ENCODE measurements at places on chromosomes 16 and 17. TPM values are rescaled to one million over a fixed set of nuclear protein-coding genes. Genes with fewer than 3 reads are reported as not detected.

DNA sequence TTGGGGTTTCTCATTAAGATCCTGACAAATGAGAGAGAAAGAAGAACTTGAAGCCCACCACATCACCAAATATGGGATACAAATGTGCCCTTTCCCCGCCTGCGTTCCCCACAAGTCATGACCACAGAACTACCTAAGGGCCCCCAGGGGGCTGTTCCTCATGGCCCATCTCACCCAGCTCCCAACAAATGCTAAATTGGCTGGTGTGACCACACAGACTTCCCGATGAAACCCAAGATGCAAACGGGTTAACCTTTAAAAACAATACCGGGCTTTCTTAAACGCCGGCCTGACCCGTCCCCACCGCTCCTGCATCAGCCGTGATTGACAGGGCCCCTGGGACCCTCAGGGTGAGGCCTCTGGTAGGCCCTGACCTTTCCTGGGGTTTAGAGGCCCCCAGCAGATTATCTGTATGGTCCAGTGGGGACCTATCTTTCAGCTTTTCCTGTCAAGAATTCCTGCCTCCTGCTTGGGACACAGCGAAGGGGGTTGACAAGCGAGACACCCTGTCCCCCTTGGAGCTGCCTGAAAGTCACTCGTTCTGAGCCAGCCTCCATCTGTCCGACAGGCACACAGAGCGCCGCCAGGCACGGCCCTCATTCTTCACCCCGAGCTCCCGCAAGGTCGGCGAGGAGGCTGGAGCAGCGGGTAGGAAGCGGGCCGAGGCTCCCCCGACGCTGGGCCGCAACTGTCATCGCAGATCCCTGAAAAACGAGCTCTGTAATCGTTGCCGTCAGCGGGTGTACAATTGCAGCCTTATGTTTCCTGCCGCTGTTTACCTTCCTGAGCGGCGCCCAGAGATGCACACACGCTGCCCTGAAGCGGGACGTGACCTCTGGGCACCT lies 300.1 kb downstream of the FOXL1 start:
- no peaks in the 10 kb centered on the region for H3K27me3 ChIP-seq
- no peak overlapping the region for H3K4me3 ChIP-seq

CSH2 gene
- total RNA-seq, result not detected

GRCh38 chr16:85430523-85431421 lies 182.3 kb upstream of the GSE1 start:
- no peak overlapping the region for H3K4me3 ChIP-seq
- H3K27me3 ChIP-seq, result no peaks in the 10 kb centered on the region
- H3K36me3 ChIP-seq, result no peaks in the 10 kb centered on the region
- H3K27ac ChIP-seq, result no peak overlapping the region
- no peaks in the 10 kb centered on the region for H3K4me1 ChIP-seq

CDH5 gene
- total RNA-seq, result 15.2 TPM

TBX6 gene
- total RNA-seq, result 0.85 TPM

C17orf78 gene
- not detected for total RNA-seq

C16orf87 gene
- 4.8 TPM for total RNA-seq

DNA sequence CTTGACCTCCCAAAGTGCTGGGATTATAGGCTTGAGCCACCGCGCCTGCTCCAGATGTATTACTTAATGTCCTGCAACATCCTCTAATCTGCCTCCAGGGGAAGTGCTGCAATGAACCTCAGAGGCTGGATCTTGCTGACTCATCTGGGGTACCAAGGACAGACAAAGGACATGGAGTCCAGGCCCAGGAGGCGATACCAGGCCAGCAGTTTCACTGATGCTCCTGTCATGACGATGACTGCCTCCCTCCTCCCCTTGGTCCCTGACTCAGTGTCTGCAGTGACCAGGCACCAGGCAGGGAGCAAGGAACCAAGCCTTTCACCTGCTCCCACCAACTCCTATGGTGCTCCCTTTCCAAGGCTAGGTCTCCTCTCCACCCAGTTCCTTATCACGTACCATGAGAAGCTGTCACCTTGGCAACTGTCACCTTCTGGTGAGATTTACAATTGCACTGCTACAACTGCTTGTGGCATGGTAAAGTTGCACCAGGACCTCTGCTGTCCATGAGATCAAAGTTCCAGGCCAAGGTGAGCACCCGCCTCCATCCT lies 21.6 kb upstream of the PHOSPHO1 start:
- H3K27ac ChIP-seq, result no peak overlapping the region
- peak; percentile 21 for DNase-seq
- no peaks in the 10 kb centered on the region for H3K36me3 ChIP-seq
- H3K4me1 ChIP-seq, result no peaks in the 10 kb centered on the region
- H3K27me3 ChIP-seq, result no peaks in the 10 kb centered on the region

- DNase-seq, result no peak
- H3K27ac ChIP-seq, result no peak overlapping the region
- H3K4me3 ChIP-seq, result no peak overlapping the region
- H3K36me3 ChIP-seq, result no peaks in the 10 kb centered on the region
Measured at GRCh38 chr16:83458612-83459011, 349.2 kb upstream of the HSBP1 start.

DNA sequence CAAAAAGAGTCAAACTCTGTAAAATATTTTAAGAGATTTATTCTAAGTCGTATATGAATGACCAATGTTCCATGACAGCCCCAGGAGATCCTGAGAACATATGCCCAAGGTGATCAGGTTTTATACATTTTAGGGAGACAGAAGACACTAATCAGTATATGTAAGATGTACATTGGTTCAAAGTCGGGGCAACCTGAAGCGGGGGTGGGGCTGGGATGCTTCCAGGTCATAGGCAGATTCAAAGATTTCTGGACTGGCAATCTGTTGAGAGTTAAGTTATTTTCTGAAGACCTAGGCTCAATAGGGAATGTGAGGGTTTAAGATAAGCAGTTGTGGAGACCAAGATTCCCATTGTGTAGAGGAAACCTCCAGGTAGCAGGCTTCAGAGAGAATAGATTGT lies 20.4 kb upstream of the DHRS7B start:
- no peaks in the 10 kb centered on the region for H3K36me3 ChIP-seq
- H3K4me1 ChIP-seq, result no peaks in the 10 kb centered on the region
- DNase-seq, result no peak
- no peak overlapping the region for H3K27ac ChIP-seq

AATK gene
- 9.1 TPM for total RNA-seq

DNA sequence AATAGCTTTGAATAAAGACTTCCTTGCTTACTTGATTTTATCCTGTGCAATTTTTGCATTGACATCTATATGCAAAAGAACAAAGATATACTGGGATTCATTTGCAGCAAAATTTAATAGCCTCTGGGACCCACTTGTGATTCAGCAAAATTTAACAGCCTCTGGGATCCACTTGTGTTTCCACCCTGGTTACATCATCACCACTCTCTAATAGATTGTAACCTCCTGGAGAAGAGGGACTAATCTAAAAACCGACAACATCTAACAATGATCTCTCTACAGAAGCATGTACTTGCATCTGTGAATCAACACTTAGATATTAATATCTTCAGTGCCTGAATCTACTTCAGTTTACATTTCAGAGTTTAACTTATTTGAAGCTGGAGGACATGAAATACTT lies 202.0 kb upstream of the CPHXL start:
- DNase-seq, result no peak
- H3K27ac ChIP-seq, result no peak overlapping the region
- H3K27me3 ChIP-seq, result no peaks in the 10 kb centered on the region
- H3K4me1 ChIP-seq, result no peaks in the 10 kb centered on the region
- H3K36me3 ChIP-seq, result no peaks in the 10 kb centered on the region

DNA sequence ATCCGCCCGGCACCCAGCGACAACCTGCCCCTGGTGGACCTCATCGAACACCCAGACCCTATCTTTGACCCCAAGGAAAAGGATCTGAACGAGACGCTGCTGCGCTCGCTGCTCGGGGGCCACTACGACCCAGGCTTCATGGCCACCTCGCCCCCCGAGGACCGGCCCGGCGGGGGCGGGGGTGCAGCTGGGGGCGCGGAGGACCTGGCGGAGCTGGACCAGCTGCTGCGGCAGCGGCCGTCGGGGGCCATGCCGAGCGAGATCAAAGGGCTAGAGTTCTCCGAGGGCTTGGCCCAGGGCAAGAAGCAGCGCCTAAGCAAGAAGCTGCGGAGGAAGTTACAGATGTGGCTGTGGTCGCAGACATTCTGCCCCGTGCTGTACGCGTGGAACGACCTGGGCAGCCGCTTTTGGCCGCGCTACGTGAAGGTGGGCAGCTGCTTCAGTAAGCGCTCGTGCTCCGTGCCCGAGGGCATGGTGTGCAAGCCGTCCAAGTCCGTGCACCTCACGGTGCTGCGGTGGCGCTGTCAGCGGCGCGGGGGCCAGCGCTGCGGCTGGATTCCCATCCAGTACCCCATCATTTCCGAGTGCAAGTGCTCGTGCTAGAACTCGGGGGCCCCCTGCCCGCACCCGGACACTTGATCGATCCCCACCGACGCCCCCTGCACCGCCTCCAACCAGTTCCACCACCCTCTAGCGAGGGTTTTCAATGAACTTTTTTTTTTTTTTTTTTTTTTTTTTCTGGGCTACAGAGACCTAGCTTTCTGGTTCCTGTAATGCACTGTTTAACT lies 1.0 kb downstream of the NOG start:
- peak overlapping the region; percentile 48 for H3K4me3 ChIP-seq
- DNase-seq, result no peak
- H3K36me3 ChIP-seq, result no peaks in the 10 kb centered on the region
- peaks cover 13% of the 10 kb centered on the region for H3K4me1 ChIP-seq
- peaks cover 54% of the 10 kb centered on the region for H3K27me3 ChIP-seq
